Stimulated activated CD8-positive, alpha-beta memory T cell treated with anti-CD3 and anti-CD28 coated beads, Interleukin-4, amount 100 ng/mL, for 4 hours (primary cell): ENCODE measurements at places on chromosomes 12 and 14.

DNA sequence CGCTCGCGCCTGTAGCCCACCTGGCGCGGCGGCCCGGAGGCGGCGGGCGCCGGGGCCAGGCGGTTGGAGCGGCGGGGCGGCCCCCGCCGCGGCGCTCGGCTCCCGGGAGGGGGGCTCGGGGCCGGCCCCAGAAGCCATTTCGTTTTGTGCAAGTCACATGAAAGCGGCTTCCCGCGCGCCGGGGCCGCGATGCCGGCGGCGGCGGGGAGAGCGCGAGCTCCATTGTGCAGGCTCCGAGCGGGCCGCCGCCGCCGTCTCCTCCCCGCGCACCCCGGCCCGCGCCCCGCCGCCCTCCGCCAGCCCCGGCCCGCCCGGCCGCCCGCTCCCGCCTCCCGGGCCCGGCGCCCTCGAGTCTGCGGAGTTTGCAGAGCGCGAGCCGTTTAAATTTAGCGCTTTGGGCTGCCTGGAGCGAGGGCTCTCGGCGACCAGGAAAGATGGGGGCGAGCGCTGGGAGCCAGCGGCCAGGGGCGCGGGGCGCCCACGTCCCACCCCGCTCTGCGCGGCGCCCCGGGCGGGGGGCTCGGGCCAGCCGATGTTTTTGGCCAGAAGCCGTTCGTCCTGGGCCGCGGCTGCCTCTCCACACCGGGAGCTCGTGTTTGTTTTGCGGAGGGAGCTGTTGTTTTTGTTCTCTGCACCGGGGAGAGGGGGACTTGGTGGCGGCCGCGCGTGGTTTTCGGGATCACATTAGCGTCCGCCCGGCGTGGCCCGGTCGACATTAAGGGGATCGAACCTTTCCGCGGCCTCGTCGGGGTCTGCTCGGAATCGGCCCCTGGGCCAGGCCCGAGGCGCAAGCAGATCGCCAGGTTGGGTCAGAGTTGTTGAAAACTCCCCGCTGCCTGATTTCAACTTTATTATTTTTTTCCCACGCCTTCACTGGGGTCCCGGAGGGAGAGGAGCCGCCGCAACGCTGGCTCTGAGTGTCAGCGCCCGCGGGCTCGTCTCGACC lies 982 bp downstream of the BCL7A start:
- no peak for DNase-seq

- DNase-seq, result no peak
These were observed 413.8 kb upstream of the SOX5 start for GRCh38 chr12:24363177-24363754.

- no peak for DNase-seq
These were observed 6.7 kb downstream of the BCL7A start for GRCh38 chr12:122028165-122028904.

GRCh38 chr14:87698481-87698880 lies 294.5 kb downstream of the GALC start:
- DNase-seq, result no peak

DNA sequence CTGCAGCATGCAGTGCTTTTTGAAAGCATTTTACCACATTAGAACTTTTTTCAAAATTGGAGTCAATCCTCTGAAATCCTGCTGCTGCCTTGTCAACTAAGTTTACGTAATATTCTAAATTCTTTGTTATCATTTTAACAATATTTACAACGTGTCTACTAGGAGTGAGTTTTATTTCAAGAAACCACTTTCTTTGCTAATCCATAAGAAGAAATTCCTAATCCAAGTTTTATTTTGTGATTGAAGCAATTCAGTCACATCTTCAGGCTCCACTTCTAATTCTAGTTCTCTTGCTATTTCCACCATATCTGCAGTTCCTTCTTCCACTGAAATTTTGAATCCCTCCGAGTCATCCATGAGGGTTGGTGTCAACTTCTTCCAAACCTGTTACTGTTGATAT lies 25.4 kb downstream of the PRORP start:
- DNase-seq, result no peak
